ENCODE measurements at places on chromosomes 11 and 22.

- DNase-seq = no peak
Observed at GRCh38 chr22:28406246-28406645, 273.4 kb downstream of the TTC28 start.

DNA sequence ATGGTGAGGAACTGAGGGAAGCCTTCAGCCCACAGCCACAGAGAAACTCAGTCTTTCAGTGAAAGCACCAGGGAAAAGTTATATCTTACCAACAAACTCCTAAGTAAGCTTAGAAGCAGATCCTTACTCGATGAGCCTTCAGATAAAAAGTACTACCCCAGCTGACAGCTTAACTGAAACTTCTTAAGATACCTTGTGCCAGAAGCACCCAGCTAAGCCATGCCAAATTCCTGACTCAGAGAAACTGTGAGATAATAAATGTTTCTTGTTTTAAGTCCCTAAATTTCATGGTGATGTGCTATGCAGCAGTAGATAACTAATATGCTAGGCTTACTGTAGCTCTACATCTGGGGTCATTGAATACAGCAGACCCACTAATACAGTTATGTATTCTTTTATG, 2025.0 kb downstream of the LRRC4C start:
- DNase-seq = no peak

DNA sequence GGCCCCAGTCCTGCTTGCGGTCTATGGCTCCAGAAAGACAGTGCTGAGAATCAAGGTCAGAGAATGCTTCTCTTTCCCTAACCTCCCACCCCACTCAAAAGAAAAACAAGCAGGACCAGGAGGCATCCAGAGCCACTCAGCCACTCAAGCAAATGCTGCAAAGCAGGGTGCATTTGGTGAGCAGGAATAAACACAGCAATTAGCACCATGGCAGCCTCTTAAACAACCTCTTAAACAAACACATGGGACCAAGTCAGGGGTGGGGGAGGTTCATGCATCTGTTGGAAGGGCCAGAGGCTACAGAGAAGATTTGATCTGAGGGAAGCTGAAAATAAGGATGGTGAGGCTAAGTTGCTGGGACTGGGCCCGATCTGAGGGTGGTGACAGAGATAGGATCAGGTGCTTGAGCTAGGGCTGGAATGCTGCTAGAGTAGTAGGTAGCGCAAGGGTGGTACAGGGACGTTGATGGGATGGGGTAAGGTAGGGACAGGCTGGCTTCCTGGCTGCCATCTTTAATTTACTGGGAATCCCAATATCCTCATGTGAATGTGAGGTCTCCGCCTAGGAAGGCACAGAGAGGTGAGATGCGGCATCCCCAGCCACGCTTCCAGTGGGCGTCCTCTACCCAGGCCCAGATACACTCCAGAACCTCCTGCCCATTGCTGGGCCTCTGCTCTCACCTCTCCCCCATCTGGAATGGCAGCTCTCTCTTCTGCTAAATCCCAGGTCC, 26.6 kb upstream of the LMO1 start:
- no peak for DNase-seq

GRCh38 chr11:2524446-2525165, 79.8 kb downstream of the KCNQ1 start:
- no peak for DNase-seq

GRCh38 chr11:74948546-74948897, 369 bp downstream of the XRRA1 start:
- no peak for DNase-seq

DNA sequence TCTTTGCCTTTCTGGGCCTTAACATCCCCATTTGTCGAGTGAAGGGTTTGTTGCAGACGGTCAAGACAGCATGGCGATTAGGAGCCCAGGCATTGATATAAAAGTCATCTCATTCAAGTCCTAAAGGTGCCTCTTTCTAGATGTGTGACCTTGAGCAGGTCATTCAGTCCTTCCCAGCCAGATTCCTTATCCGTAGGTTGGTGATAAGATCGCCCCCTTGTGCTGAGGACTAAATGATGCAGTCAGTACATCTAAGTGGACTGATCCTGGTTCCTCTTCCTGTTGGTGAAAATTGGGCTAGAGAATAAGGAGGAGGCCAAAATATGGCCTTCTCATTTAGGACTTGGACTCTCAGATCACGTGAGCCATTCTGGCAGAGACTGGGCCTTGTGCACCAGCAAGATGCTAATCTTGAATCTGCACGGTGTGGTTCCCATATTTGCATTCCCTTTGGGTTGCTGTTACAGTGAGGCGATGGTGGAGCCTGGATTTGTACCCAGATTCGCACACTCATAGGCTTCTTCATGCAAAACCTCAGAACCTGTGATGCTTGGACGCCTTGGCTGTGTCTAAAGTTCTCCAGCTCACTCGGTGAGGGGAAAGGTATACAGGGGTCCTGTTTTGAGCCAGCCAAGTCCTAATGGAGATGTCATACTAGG, 156.8 kb downstream of the MYO18B start:
- DNase-seq = no peak

GRCh38 chr11:131465746-131466145, 95.3 kb downstream of the NTM start:
- DNase-seq = no peak

DNA sequence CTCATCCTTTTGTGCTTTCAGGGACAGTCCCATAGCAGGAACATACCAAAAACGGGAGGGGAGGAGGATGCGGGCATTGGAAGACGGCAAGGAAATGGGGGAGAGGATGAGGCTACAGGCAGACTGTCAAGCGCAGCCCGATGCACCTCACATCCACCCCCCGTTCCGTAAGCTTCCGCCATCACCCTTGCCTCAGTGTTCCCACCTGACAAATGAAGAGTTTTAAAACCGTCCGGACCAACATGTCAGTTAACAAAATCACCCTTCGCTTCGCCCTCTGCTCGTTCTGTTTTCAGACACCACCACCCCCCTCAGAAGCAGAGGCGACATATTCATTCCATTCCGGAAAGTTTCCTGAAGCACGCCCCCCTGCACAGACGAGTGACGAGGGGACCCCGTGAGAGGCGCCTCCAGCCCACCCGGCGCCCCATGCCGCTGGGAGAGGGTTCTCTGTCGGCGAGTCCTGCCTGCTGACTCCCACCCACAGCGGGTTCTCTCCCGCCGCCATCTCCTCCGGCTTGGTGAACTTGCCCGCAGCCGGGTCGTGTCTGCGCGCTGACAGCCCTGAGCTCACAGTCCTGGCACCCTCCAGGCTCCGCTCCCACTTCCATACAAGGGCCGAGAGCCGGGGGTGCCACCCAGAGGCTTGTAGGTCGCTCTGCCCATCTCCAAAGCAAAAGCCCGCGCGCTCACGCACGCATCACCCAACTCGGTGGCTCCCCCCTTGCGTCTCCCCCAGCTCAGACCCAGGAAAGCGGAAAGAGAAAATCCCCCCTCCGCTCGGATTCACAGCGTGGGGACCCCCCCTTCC, 1.5 kb downstream of the IGSF9B start:
- peak; percentile 38 for DNase-seq

DNA sequence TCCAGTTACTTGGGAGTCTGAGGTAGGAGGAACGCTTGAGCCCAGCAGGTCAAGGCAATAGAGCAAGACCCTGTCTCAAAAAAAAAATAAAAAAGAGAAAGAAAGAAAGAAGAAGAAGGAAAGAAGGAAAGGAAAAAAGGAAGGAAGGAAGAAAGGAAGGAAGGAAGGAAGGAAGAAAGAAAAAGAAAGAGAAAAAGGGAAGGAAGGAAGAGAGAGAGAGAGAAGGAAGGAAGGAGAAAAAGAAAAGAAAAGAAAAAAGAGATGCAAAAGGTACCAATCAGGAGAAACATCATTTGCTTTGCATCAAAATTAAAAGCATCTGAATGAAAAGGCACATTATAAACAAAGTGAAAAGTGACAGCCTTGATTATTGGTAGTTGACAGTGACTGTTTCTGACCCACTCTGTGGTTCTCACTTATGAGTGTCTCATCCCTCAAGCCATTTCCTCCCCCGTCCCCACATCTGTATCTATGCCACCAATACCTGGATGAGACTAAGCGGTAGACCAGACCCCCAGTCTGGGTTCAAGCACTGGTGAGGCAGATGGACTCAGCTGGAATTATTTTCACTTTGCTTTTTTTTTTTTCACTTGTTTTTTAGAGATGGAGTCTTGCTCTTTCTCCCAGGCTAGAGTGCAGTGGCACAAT, 33.0 kb upstream of the XBP1 start:
- no peak for DNase-seq

- DNase-seq = no peak
Observed at GRCh38 chr11:73186294-73186850, 31.7 kb upstream of the P2RY2 start.

GRCh38 chr11:82998697-82999096, 73.0 kb downstream of the RAB30 start:
- DNase-seq = no peak

- DNase-seq = no peak
Observed at GRCh38 chr11:116837231-116838091, at the start of gene APOA1. Gene APOA1, minus strand, starts transcription at chr11:116837622. Its CDS starts 235 bp downstream, at chr11:116837387.

DNA sequence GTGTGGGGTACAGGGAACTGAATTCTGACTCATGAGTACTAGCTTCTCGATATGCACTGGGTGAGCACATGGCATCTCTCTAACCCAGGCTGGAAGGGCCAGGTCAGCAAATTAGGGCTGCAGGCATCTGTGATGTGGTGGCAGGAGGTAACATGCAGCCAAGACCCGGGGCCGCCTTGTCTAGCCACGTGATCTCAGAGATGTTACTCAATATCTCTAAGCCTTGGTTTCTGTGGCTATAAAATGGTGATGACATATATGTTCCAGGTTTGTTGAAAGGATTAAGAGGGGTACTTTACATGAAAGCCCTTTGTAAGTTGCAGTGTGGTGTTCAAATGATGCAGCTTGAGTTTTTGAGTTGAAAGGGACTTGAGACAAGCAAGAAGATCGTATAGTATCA, 3.2 kb downstream of the ST14 start:
- peak; percentile 16 for DNase-seq

DNA sequence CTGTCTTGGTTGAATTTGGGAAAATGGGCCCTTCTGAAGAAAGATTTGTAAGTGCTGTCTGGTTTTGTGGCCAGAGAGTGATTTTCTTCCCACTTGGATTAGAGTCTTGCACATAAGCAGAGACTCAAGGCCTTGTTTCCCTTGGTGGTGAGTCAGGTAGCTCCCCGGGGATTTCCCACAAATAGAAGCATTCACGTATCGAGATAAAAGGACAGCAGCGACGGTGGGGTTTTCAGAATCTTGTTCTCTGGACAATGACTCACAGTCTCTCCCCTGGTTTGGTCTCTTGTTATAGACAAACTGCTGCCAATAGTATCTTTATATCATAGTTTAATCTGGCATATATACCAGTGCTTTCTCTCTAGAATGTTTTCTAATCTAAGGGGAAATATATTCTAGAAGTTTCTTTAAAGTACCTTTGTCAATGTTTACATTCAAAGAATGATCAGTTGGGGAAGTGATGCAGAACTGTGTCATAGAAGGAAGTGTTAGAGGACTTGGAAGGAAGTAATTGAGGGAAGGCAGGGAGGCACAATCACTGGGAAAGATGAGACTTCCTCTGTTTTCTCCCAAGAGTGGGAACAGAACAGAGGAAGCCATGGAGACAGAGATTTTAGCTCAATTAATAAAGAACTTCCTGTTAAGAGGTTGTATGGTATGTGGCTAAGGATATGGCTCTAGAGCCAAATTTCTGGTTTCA, 18.1 kb downstream of the POLA2 start:
- DNase-seq = peak; percentile 41

- no peak for DNase-seq
Observed at GRCh38 chr11:70926543-70927201, 325.7 kb downstream of the SHANK2 start.

DNA sequence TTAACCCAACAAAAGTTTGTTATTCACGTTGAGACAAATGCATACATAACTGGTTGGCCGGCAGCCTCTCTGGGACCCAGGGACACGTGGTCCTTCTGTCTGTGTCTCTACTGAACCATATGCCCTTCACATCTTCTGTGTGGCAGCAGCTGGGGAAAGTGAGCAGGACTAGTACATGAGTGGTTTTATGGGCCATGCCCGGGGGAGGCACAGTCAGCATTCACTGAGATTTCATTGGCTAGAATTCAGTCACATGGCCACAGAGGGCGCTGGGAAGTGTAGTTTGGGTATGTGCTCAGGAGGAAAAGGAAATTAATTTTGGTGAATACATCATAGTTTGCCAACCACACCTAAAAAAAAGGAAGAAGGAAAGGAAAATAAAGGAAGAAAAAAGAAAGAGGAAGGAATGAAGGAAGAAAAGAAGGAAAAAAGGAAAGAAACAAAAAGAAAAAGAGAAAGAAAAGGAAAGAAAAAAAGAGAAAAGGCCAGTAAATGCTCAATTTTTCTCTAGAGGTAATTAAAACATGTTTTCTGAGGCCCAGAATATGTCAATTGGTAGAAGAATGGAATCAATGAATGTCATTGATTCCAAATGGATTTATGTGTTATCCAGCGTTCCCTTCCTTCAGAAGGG, 55.9 kb upstream of the KIRREL3 start:
- DNase-seq = no peak

DNA sequence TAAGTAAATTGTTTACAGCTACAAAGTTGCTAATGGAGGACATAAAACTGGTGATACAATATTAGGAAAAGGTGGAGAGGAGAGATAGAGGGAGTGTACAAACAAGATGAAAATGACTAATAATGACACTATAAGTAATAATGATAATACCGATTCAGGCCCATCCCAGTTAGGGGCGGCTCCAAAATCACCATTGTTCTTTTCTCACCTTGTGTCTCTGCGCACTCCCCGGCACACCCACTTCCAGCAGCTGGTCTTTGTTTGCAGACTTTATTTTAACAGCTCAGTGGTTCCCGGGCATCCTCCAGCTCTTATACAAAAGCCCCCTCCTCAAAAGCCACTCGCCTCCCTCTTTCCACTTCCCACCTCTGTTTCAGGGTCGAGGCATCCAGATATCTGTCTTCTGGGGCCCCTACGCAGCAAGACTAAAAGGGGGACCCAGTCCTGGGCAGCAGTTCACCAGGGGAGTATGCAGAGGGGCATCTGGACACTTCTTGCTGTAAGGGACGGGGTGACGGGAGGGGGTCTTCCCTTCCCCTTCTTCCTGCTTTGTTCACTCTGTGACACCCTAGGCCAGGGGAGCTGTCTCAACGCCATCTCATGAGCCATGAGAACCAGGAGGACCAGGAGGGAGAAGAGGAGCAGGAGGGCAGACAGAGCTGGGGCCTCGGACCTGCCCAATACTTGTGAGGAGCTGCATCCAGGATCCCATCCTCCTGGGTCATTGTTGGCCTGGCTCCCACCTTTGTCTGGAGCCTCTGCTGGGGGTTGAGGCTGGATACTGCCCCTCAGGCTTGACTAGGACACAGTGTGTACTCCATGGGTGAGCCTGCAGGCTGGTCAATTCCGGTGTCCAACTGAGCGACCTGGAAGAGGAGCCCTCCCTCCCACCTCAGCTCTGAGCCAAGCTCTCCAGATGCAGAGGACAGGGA, 2.7 kb downstream of the APOL2 start:
- no peak for DNase-seq

- no peak for DNase-seq
Observed at GRCh38 chr11:129215506-129216245, 23.6 kb upstream of the ARHGAP32 start.

Measured in activated T-cell treated with anti-CD3 and anti-CD28 coated beads for 48 hours (primary cell).